Vagina (tissue), 2 donors: ENCODE measurements at places on chromosomes 7 and 10. TPM values are rescaled to one million over a fixed set of nuclear protein-coding genes. Genes with fewer than 3 reads are reported as not detected.

DNA sequence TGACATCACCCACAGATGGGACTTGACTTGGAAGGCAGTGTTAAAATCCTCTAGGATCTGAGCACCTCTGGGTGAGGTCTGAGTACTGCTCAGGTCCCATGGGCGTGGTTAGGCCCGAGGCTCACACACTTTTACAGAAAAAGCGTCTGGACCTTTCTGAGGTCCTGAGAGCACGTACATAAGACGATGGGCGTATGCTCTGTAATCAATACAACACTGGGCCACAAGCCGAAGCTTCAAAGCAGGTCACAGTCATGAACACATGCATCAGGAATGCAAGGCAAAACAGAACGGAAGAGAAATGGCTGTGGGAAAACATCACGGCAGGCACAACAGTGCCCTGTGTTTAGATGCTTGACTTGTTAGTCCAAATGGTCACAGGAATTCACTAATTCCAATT is 112.2 kb downstream of the LARP4B start:
- no peaks in the 10 kb centered on the region for H3K27me3 ChIP-seq
- peaks cover 3% of the 10 kb centered on the region for H3K36me3 ChIP-seq
- H3K4me1 ChIP-seq, result no peaks in the 10 kb centered on the region
- H3K4me3 ChIP-seq, result no peak overlapping the region

DNA sequence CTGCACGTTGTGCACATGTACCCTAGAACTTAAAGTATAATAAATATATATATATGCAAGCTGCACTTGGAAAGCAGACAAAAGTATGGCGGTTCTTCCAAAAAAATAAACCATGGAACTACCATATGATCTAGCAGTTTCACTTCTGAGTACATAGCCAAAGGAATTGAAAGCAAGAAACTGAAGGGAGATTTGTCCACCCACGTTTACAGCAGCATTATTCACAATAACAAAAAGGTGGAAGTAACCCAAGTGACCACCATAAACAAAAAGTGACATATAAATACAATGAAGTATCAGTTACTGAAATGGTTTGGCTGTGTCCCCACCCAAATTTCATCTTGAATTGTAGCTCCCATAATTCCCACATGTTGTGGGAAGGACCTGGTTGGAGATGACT is 525.3 kb upstream of the CELF2 start:
- no peaks in the 10 kb centered on the region for H3K27me3 ChIP-seq
- no peak overlapping the region for H3K4me3 ChIP-seq
- no peak for DNase-seq
- no peak overlapping the region for H3K27ac ChIP-seq

- no peaks in the 10 kb centered on the region for H3K36me3 ChIP-seq
- H3K27me3 ChIP-seq, result no peaks in the 10 kb centered on the region
- H3K4me3 ChIP-seq, result no peak overlapping the region
These were observed 31.8 kb downstream of the TES start for GRCh38 chr7:116242178-116242577.

LIPF gene
- not detected for total RNA-seq
